Amniotic stem cell (primary cell): ENCODE measurements at places on chromosomes 11 and 22.

DNA sequence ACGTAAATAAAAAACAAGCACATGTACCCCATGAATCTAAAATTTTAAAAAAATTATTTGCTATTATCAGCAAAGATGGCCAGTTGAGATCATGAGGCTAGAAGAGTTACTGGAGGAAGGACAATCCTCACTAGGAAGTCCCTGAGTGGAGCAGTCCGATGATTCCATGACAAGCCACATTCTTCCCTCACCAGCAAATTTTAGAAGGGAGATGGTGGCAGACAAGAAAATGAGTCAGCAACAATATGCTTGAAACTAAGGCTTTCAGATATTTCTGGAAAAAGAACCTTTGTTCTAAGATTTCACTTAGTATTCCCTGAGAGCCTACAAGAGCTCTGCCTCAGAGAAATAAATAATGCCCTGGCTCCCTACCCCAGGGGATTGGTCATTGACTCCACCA is 34.9 kb downstream of the P4HA3 start:
- no peak for DNase-seq

- no peak for DNase-seq
Observed at GRCh38 chr22:37147186-37147990, 2.3 kb downstream of the IL2RB start.

GRCh38 chr11:12473381-12473780 is 96.0 kb downstream of the PARVA start:
- DNase-seq, result no peak

DNA sequence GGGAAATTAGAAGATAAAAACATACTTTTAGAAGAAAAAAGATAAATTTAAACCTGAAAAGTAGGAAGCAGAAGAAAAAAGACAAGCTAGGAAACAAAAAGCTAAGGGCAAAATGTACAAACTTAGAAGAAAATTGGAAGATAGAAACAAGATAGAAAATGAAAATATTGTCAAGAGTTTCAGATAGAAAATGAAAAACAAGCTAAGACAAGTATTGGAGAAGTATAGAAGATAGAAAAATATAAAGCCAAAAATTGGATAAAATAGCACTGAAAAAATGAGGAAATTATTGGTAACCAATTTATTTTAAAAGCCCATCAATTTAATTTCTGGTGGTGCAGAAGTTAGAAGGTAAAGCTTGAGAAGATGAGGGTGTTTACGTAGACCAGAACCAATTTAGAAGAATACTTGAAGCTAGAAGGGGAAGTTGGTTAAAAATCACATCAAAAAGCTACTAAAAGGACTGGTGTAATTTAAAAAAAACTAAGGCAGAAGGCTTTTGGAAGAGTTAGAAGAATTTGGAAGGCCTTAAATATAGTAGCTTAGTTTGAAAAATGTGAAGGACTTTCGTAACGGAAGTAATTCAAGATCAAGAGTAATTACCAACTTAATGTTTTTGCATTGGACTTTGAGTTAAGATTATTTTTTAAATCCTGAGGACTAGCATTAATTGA is 1.0 kb downstream of the MALAT1 start:
- no peak for DNase-seq

- DNase-seq, result no peak
Observed at GRCh38 chr22:49103314-49104059, 724.2 kb downstream of the BRD1 start.

GRCh38 chr11:3171931-3172560 is 6.9 kb upstream of the OSBPL5 start:
- DNase-seq, result no peak

DNA sequence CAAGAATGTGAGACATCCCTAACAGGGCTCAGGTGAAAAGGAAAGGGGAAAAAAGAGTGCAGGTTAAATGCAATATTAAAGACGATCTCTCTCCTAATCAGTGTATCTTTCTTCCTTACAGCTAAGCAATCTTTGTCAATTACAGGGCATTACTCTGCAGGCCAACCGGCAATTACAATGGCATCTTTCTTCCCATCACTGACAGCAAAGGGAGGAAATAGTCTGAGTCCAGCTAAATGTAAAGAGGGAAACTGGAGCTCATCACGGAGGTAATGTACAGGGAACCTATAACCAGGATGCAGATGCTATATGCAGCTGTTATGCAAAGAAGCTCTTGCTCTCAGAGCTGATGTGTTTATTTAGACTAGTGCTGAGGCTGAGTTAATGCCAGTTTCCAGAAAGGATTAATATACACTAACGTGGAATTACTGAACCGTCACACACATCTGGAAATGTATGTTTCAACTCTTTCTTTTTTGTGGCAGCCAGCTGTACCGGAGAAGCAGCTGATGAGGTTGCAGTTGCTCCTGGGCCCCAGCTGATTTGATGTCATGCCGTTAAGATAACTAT is 121.6 kb downstream of the KIRREL3 start:
- no peak for DNase-seq

DNA sequence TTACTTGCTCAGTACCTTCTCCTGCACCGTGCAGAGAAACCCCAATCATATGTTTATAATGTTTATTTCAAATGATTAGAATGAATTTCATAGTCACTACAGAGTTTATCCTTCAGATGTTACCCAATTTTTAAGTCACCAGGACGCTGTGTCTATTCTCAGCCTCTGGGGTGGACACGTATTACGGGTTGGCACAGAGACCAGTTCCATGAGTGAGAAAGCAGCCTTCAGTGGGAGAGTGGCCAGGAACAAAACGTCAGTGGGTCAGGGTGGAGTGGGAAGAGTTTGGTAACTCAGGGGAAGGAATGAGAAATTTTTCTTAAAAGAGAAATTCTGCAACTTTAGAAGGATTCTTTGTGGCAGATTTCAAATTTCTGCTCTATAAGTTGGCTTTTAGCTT is 77.1 kb upstream of the MTMR2 start:
- no peak for DNase-seq

DNA sequence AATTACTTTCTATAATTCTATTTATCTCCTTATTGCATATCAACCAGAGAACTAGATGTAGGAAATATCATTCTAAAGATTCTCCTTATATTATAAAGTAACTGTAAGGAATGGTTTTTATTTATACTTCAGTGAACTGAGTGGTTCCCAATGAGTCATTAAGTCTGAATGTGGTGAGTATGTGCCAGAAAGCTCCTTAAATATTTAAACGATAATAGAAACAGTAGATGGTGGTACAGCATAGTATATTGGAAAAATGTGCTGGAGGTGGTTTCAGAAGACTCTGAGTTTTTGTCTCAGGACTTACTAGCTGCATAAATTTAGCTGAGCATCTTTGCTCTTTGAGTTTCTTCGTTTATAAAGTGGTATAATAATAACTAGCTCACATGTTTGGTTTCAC is 653.5 kb downstream of the FAM181B start:
- DNase-seq, result no peak

GRCh38 chr22:49192180-49192856 is 635.4 kb downstream of the BRD1 start:
- no peak for DNase-seq

DNA sequence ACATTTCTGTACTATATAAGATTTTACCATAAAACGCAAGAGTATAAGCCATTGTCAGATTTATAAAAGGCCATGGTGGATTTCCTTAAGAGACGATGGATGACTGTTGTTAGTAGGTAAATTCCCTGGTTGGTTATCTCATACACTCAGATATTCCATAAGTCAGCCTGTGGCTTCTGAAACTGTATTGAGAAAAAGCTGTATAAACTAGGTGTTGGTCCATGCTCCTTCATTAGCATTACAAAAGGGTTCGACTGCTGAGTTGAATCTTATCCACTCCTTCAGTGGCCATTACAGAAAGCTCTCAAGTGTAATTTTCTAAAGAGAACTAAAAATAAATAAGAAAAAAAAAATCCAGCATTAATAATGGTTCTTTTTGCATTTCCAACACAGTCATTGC is 5.3 kb downstream of the GRAP2 start:
- no peak for DNase-seq

DNA sequence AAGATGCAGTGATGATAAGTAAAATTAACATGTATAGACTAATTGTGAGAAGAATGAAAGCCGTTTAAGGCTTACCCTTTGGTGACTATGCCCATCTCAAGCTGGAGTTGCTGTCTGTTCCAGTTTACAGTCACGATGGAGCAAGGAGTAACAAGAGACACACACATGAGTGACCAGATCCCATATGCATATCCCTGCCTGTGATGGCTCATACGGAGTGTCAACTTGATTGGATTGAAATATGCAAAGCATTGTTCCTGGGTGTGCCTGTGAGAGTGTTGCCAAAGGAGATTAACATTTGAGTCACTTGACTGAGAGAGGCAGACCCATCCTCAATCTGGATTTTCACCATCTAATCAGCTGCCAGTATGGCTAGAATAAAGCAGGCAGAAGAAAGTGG is 786.8 kb downstream of the FAM181B start:
- DNase-seq, result no peak

DNA sequence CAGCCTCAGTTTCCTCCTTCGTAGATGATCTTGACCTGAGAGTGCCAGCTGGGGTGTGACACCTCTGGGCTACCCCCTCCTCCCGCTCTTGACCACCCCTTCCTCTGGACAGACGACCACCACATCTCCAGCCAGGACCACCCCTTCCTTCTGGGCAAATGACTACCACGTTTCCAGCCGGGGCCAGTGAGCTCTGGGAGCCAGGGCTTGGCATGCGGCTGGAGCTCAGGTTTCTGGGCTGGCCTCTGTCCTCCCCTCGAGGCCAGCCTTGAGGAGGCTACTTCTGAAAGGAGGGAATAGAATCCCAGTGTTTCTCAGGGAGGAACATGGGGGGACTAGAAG is 120.9 kb downstream of the KCNQ1OT1 start:
- no peak for DNase-seq
